Choroid plexus epithelial cell (primary cell): ENCODE measurements at places on chromosomes 12 and 14.

DNA sequence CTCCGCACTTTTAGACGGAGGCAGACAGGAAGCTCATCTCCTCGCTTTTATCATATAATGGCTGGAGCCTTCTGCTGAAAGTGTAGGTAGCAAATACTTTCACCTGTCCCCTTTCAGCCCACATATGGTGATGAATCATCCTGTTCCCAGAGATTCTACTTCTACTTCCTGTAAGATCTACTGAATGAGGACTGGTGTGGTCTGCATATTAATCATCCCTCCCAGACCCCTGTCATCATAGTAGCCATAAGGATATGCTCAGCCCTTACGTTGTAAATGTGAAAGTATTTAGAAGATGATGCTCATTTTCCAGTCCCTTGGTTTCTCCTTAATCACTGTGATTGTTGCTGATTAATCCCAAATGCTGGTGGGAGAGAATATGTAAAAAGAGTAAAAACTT lies 268.2 kb upstream of the GRIP1 start:
- no peak for DNase-seq

- DNase-seq = peak; percentile 42
Measured at GRCh38 chr12:111454311-111454710, 48.6 kb downstream of the SH2B3 start.

DNA sequence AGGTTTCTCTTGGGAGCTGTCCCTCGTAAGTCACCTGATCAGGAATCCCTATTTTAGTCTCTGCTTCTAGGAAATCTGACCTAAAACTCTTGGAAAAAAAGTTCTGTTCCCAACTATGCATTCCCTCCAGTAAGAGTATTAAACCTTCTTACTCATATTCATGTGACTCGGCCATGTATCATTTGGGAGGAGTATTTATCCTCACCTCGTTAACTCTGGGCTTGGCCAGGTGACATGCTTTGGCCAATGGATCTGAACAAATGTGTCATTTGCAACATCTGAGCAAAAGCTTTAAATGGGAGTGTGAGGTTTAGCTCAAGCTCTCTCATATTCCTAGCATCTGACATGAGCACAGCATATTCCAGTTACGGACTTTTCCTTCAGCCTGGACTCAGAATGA lies 226.8 kb downstream of the NUAK1 start:
- DNase-seq = no peak

GRCh38 chr12:2583091-2583497 lies 211.7 kb upstream of the FKBP4 start:
- DNase-seq = peak; percentile 53

DNA sequence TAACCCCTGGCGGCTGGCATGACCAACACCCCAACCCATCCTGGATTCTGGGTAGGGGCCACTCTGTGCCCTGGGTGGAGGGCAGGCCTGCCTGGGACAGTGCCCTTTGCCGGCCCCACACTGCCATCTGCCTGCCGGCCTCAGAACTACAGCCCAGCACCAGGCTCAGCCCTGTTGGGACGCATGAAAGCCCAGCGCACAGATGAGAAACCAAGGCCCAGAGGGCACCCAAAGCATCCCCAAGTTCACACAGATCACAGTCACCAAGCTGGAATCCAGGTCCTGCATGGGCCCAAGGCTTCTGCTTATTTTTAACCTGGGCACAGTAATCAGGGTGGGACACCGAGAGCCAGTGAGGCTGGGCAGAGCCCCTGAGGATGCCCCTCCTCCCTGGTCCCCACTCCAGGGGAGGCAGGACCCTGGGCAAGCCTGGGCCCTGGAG lies 26.2 kb downstream of the RFLNA start:
- peak; percentile 60 for DNase-seq

DNA sequence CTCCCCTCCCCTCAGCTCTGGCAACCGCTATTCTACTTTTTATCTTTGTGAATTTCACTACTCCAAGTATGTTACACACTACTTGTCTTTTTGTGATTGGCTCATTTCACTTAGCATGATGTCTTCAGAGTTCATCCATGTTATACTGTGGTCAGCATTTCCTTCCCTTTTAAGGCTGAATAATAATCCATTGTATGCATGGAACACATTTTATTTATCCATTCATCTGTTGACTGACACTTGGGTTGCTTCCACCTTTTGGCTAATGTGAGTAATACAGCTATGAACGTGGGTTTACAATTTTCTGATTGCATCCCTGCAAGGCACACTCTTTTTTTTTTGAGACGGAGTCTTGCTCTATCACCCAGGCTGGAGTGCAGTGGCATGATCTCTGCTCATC lies 53.0 kb upstream of the FUT8 start:
- peak; percentile 69 for DNase-seq

DNA sequence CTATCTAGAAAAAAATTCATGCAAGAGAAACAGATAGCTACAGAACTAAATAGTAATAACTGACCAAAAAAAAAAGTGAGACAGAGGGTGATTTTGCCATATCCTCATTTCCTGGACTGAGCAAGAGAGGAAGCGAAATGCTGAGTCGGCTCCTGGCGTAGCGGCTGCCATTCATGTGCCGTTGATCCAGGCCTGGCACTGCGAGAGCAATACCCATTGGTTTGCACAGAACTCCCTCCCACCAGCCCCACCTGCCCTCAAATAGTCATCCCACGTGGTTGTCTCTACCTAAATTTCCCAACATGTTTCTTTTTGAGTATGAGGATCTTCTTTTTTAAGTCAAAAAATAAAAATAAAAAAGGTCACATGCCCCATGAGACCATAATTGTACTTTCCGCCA lies 9.4 kb upstream of the WNT5B start:
- DNase-seq = no peak

GRCh38 chr14:22594156-22594716 lies 3.9 kb upstream of the ABHD4 start:
- DNase-seq = no peak

DNA sequence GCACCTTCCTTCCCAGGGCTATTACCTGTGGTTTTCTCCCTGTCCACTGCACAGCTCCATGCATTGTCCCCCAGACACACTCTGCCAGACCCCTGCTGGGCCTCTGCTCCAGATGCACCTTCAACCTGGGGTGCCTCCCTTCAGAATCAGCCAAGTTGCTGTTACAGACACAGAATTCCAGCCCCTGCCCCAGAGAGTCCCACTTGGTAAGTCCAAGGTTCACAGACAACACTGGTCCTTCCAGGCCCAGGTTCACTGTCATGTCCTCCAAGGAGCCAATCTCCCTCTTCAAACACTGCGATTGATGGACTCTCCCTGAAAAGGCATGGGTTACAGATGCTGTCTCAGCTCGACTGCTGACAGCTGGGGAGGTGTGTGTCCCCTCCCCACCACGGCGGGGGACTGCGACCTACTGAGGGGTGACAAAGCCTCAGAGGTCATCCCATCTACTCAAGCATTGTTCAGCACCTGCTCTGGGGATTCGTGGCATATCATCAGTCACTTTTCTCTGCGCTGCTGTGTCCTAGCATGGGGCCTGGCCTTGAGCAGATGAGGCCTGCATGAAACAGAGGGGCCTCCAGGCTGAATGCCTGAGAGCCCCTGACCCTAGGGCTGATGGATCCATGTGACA lies 24.3 kb downstream of the CALM1 start:
- DNase-seq = no peak

GRCh38 chr14:31241450-31242114 lies 34.0 kb upstream of the HECTD1 start:
- DNase-seq = peak; percentile 50

GRCh38 chr12:56645201-56645716 lies 525 bp downstream of the ATP5F1B start:
- DNase-seq = no peak

GRCh38 chr14:30928462-30928861 lies 54.1 kb downstream of the COCH start:
- no peak for DNase-seq

- no peak for DNase-seq
Measured at GRCh38 chr12:2551412-2551900, 243.3 kb upstream of the FKBP4 start.

- DNase-seq = peak; percentile 72
Measured at GRCh38 chr12:80443974-80444666, at the start of gene PTPRQ. Gene PTPRQ, plus strand, starts transcription at chr12:80444235. Its CDS starts 111 bp downstream, at chr12:80444346.

GRCh38 chr12:12985817-12986408 lies 14.2 kb downstream of the HEBP1 start:
- DNase-seq = peak; percentile 66

GRCh38 chr12:112180422-112180821 lies 55.1 kb downstream of the TRAFD1 start:
- no peak for DNase-seq

GRCh38 chr14:36217027-36217426 lies 40.5 kb upstream of the PTCSC3 start:
- no peak for DNase-seq

DNA sequence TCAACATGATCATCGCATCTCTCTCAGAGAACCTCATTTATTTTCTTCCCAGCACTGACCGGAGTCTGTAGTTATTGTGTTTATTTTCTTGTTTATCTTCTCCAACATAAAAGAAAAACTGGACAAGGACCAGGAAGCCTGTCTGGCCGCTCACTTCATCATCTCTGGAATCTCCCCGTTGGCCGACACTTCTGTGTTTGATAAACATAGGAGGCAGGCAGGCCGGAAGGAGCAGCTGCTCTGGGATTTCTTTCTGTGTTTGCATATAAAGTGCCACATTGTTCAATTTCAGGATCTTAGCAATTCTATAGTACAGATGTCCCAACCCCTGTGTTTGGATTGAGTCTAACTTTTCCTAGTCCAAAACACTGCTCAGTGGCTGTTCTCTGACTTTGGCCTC lies 53.3 kb downstream of the ACACB start:
- peak; percentile 8 for DNase-seq

GRCh38 chr12:43891856-43892574 lies 56.1 kb downstream of the TMEM117 start:
- no peak for DNase-seq

DNA sequence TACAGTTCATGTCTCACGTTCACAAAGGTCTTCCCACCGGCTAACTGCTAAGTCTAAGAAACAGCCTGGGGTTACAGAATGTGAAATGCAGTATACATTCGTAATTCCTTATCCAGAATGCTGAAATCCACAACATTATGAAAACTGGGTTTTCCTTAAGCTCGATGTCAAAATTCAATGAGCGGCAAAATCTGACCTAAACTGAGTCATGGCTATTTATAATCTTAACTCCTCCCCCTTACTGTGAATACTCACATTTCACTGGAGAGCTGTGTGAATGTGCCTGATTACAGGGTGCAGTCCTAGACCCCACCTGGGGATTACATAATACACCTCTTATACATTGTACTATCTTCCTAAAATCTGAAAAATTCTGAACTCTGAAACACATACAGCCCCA lies 35.3 kb downstream of the STX2 start:
- DNase-seq = peak; percentile 50

DNA sequence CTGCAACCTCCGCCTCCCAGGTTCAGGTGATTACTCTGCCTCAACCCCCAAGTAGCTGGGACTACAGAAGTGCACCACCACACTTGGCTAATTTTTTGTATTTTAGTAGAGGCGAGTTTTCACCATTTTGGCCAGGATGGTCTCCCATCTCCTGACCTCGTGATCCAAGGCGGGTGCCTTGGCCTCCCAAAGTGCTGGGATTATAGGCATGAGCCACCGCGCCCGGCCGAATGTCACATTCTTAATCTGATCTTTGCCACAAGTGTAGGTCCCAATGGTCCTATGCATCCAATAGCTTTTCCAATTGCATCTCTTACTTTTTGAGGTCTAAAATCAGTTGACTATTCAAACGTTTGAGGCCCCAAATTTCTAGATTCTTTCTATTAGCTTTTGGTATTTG lies 676.0 kb downstream of the SLC16A7 start:
- DNase-seq = no peak

- DNase-seq = peak; percentile 80
Measured at GRCh38 chr14:24392325-24393091, 6.3 kb upstream of the NYNRIN start.

DNA sequence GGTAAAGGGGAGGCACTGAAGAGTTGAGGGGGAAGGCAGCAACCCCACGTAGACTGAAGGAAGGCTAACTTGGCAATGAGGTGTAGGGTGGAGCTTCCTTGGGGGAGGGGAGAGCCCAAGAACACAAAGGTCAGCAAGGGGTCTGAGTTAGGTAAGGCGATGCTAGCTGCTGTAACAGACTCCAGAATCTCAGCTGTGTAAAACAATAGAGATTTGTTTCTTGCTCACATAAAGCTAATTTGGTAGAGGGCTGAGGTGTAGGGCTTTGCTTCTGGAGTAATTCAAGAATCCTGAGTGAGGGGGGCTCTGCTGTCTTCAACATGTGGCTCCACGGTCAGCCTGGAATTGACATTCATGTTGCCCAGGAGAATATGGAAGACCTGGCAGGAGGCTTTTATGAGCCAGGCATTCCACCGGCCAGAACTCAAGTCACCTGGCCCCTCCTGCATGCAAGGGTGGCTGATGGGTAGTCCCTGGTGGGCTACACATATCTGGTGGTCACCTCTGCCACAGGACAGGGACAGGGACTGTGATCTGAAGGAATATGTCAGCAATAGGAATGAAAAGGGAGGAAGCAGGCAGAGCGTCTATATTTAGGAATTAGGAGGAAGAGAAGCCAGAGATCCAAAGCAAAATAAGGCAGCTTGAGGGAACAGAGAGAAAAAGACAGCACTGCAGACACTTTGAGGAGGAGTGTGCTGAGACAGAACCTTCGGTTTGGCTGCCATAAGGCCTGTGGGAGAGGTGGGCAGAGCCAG lies 153.7 kb downstream of the ZFP36L1 start:
- no peak for DNase-seq

GRCh38 chr14:95520346-95520745 lies 3.9 kb upstream of the SYNE3 start:
- no peak for DNase-seq

DNA sequence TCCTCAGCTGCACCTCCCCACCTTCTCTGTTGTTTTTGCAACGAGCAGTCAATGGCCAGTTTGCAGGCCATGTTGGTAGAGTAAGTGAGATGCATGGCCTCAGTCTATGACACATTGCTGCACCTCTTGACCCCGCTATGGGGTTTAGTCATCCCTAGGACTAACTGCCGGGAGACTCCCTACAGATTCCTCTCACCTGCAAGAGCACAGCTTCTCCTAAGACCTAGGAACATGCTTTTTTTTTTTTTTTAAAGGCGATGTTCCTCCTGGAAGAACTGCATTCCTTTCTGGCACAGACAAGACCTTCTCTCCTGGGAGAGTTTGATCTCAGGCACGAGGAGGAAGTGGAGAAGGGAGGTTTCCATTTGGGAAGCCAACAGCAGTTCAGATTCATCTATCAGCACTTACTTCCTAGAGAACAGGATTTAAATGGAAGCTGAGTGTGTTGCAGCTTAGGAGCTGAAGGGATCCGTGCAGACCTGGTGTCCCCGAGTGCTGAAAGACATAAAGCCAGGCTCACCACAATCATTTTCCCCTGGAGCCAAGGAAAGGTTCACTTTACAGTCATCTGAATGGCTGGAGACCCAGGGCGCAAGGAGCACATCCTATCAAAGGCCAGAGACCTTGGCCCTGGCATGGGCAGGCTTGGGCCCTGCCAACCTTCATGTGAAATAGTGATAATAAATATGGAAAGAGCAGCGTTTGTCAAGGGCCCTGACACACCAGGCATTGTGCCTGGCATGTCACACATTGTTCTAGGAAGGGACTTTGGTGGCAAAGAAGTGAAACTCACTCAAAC lies 104.1 kb downstream of the LGMN start:
- DNase-seq = peak; percentile 45
